ENCODE measurements at places on chromosomes 7 and 10.

DNA sequence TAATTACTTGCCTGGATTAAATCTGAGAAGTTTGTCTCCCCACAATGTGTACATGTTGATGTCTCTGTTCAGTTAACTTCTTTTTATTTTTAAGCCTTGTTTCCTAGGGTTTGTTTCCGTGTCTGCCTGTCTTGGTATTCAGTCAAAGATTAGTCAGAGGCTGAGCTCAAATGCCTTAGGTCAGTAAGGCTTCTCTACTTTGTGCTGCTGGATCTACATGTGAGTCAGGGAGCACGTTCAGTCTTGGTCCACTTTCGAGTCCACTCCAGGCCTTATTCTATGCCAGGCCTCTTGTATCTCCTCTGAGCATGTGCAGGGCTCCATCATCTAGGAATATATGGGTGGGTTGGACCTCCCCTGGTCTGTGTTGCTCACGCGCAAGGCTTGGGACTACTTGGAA, 93.3 kb upstream of the FZD8 start:
- DNase-seq: peak; percentile 12

DNA sequence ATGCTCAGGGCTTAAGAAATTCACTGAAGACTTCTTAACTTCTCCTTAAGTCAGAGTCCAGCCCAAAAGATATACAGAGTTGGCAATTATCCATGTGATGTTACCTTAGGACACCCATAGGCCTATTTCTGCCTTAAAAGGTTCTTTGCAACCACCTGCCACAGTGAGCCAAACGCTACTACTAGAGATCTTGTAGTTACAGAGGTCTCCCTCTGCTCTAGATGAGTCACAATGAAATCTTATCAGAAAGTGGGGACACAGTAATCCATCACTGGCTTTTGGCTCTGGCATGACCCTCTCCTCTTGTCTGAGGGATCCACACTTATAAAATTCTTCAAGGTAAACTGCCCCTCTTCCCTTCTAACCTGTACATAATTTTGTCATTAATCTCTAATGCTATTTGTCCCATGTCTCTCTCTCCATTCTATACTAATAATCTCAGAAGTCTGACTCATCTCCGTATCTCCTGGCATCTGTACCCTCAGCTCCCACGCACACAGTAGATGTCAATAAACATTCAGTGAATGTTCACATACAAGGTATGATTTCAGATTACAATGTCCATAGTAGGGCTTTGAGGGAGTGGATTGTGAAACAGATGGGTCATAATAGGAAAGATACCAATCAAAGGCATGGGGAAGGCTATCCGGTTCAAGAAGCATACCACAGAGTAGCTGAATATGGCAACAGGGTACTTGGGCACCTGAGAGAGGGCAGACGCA, 112.1 kb downstream of the SGMS1 start:
- DNase-seq: no peak

DNA sequence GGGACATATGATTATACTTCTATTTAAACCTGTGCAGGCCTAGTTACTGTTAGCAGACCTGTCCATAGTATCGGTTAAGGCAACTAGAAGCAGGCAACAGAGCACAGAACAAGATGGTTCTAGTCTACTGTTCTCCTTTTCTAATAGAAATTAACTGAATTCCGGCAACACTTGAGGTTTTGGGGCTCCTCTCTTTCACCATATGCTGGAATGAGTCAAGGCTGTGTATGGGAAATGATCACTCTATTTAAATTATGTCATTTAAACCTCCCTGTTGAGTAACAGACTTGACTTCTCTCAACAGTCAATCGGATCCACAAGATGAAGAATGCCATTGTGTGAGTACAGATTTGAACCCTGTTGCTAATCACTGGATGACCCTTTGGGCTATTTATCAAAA, 6.2 kb upstream of the OTUD1 start:
- DNase-seq: no peak

DNA sequence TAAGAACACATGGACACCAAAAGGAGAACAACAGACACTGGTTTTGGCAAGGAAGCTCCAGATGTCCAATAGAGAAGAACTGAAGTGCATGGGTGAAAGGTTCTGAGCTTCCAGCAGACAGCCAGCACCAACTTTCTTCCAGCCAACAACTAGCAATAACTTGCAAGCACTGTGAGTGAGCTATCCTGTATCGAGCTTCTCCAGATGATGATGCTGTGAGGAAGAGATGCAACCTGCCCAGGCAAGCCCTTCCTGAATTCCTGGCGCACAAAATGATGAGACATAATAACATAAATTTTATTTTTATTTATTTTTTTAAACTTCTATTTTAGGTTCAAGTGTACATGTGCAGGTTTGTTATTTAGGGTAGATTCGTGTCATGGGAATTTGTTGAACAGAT, 692.1 kb downstream of the DNAJB9 start:
- DNase-seq: no peak

- DNase-seq: peak; percentile 77
Measured at GRCh38 chr10:106360870-106361269, 803.6 kb downstream of the SORCS1 start.

DNA sequence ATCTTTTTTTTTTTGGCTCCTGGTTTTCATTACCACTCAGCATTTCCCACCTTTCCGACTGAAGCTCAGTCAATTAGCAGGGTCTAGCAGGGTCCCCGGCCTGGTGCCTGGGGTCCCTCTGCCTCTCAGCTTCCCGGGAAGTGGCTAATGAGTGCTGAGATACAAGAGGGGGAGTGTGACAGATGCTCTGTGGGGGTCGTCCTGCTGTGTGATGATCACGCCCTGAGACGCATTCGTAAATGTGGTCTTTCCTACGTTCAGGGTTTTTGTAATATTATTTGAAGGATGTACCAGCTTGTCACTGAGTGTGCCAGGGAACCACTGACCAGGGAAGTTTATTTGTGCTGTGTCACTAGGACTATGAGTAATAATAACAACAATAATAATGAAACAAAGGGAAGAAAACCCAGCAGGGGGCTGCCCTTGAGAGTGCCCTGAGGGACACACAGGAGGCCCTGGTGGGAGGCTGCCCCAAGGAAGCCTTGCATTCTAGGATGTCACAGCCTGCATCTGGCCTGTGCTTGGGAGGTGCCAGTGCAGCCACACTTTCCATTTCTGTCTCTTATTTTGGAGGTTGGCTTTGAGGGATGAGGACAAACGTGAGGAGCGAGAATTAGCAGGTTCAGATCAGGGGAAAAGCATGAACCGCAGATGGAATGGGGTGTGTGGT, 337.8 kb downstream of the ADARB2 start:
- DNase-seq: peak; percentile 23

DNA sequence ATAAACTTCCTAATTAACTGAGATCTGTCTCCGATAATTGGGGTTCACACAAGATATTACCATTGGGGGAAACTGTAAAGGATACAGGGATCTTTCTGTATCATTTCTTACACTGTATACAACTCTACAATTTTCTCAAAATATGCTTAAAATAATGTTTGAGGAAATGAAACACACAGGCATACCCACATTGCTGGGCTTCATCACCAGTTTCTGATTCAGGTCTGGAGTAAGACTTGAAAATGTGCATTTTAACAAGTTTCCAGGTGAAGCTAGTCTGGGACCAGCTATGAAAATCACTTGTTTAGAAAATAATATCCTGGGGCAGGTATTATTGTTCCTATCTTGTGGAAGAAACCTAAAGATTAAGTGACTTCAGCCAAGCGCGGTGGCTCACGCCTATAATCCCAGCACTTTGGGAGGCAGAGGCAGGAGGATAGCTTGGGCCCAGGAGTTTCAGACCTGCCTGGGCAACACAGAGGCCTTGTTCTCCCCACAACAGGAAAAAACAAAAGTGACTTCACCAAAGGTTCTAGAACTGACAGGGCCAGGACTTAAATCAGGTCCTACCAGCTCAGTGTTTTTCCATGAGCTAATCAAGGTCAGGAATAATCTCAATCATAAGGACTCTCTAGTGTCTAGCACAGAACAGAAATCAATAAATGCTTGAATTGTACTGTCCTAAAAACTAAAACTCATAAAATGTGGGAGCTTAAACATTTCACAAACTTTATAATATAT, 12.6 kb downstream of the TOMM7 start:
- no peak for DNase-seq

DNA sequence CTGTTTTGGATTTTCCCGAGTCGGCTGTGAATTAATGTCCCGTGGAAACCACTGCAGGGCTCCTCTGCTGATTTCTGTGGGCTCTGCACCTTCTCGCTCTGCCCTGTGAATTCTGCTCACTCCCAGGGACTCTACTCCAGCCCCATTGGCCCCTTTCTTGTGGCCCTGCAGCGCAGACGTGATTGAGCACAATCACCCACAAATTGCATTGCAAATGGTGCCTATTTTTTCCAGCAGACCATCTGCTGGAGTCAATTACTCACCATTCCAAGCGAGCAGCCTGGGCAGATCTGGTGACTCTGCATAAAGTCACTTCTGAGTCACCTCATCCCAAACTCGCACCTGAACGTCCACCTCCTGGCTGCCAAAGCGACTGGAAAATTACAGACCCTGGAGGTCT, 235.8 kb downstream of the PAXIP1 start:
- no peak for DNase-seq

GRCh38 chr7:7475601-7476000, 60.1 kb downstream of the COL28A1 start:
- DNase-seq: no peak

DNA sequence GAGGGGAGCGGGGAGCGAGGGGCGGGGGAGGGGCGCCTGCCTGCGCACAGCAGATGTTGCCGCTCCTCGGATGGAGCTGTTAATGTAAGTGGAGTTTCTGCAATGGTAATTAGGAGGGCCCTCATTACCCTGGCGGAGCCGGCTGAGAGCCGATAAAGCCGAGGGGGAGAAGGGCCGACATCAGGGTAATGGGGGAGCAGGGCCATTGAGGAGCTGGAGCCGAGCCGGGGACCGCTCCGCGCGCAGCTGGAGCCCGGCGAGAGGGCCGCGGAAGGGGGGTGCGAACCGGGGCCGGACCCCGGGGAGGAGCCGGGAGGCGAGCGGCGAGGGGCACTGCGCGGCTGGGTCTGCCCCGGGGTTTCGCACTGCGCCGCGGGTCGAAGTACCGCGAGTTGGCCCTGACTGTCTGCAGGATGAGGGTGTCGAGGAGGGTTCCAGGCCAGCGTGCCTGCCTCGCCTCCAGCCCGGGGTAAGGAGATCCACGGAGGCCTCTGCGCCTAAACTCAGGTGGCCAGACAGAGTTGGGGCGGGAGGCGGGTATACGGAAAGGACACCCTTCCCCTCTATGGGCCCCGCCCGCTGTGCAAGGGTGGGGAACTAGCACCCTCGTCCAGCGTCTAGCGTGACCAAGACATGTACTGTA, 55.0 kb upstream of the LBX1 start:
- no peak for DNase-seq

DNA sequence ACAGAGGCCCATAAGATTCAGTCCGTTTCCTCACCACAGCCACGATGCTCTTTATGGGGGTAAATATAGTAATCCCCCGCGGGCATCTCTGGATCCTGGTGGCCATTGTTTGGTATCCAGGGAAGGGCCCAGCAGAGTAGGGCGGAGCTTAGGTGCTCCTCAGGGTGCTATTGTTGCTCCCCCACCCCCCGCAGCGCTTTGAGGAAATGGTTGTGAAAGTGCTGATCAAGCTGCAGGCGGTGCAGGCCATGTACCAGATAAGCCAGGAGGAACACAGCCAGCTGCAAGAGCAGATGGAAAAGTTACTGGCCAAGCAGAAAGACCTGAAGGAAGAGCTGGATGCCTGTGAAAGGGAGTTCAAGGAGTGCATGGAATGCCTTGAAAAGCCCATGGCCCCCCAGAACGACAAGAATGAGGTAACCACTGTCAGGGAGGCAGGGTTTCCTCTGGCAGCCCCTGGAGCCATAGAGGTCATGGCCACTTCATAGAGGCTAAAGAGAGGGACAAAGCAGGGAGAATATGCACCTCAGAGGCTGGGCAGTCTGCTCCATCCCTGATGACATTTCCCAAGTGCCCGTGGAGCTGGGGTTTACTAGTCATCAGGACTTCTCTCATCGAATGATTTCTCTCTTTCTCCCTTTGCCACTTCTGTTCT, 17.6 kb upstream of the FLNC start:
- no peak for DNase-seq

GRCh38 chr10:17237149-17237527, 9.1 kb downstream of the VIM start:
- no peak for DNase-seq

- no peak for DNase-seq
Measured at GRCh38 chr10:7008645-7009044, 402.2 kb downstream of the SFMBT2 start.

DNA sequence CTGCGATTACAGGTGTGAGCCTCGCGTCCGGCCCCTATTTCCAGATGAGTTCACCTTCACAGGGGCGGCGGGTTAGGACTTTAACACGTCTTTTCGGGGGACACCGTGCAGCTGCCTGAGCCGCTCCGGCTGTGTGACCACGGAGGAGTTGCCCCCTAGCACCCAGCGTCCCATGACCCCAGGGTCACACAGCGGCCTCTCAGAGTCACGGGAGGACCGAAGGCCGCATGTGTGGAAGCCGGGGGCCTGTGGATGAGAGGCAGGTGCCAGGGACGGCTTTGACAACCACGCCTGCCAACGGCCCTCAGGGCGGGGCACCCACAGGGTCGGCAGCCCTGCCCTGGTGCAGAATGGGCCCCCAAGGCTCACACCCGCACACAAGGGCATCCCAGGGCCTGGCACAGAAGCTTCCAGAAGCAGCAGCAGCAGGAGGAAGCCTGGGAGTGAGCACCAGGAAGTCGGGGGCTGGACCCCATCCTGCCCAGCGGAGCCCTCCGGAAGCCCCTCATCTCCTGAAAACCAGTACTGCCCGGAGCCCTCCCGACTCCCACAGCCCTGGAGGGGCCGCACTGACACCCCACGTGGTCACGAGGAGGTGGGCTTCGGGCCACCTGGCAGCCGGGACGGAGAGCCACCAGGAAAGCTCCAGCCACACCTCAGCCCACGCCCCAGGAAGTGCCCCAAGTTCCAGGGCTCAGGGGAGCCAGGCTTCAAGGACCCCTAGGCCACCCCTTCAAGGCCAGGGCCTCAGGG, 32.7 kb downstream of the ADAP1 start:
- DNase-seq: no peak

- DNase-seq: no peak
Measured at GRCh38 chr10:88957381-88957780, 4.8 kb upstream of the ACTA2 start.

DNA sequence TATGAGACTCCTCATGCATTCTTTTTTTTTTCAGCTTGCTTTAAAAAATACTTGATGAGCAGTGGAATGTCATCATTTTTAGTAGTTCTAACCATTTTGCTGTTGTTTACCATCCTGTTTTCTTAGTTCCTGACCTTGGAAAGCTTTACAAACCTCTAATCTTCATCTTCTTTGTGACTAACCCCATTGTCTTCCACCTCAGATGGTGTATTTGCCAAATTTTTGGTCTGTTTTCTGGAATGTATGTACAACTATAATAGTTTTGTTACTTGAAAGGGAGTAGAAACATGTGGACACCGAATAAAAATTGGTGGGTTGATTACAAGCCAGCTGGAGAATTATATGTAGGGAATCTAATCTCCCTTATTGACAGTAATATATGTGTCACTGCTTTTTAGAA, 172.7 kb downstream of the SND1 start:
- no peak for DNase-seq

- peak; percentile 73 for DNase-seq
Measured at GRCh38 chr7:149414745-149415390, 46.0 kb downstream of the ZNF777 start.

GRCh38 chr7:40704172-40704571, 569.4 kb downstream of the SUGCT start:
- no peak for DNase-seq

GRCh38 chr10:99266383-99266782, 30.7 kb upstream of the HPSE2 start:
- no peak for DNase-seq

- DNase-seq: no peak
Measured at GRCh38 chr7:30971440-30971839, 7.7 kb downstream of the GHRHR start.

- peak; percentile 5 for DNase-seq
Measured at GRCh38 chr10:11404901-11405300, 206.5 kb downstream of the USP6NL start.
